Bladder microvascular endothelial cell (primary cell): ENCODE measurements at places on chromosomes 5 and 9. TPM values are rescaled to one million over a fixed set of nuclear protein-coding genes. Genes with fewer than 3 reads are reported as not detected.

Gene SPATA31D4
- not detected in 2 replicates for total RNA-seq

Gene HMHB1
- not detected in 2 replicates for total RNA-seq

Gene ZDHHC21
- total RNA-seq: 11.0 and 17.6 TPM in 2 replicates

Gene PCDHGB6
- 1.6 and 3.9 TPM in 2 replicates for total RNA-seq

Gene DNAI1
- total RNA-seq: not detected in 2 replicates

Gene EDIL3
- total RNA-seq: 0.65 and 1.0 TPM in 2 replicates

Gene FYB1
- under 0.01 and 0.06 TPM in 2 replicates for total RNA-seq

Gene SPATA31C1
- not detected in 2 replicates for total RNA-seq

Gene GKAP1
- 1.3 and 1.9 TPM in 2 replicates for total RNA-seq

Gene RANBP17
- 5.5 and 16.5 TPM in 2 replicates for total RNA-seq

Gene ZFAND5
- total RNA-seq: 95.8 and 113 TPM in 2 replicates

Gene NEUROG1
- total RNA-seq: not detected in 2 replicates

Gene ELOVL7
- total RNA-seq: 0.38 and 1.8 TPM in 2 replicates

Gene AK3
- total RNA-seq: 33.5 and 63.7 TPM in 2 replicates

Gene CDO1
- 0.63 and 0.81 TPM in 2 replicates for total RNA-seq
